Activated CD8-positive, alpha-beta memory T cell treated with anti-CD3 and anti-CD28 coated beads for 24 hours (primary cell): ENCODE measurements at places on chromosomes 2 and 18.

DNA sequence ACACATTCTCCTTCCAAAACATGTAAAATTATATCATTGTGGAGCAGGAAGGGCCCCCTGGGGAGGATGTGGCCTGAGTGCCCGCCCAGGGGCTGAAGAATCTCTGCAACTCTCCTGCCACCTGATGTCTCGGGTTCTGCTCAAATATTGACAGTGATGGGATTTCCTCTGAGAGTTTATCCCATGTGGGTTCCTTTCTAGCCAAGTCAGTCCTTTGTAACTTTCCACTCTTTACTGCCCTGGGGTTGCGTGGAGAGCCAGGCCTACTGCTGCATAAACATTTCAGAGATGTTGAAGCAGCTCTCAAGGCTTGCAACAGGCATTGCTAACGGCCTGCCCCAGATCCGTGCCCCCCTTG lies 4.0 kb upstream of the RAB17 start:
- DNase-seq, result no peak

DNA sequence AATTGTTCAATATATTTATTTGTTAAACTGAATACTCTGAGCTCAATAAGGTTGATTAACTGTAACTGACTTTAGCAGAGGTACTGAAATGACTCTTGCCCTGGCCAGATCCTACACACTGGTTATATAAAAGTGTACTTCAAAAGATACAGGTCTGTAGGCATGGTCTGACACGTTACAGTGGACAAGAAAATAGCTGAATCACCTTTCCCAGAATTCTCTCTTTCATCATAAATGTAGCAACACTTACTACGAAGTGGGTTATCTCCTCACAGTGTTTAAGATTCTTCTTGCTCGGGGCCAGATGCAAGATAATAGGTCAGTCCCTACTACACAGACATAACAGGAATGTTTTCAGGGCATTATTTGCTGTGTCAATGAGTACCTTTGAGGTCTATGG lies 107.0 kb upstream of the ZC3H15 start:
- DNase-seq, result no peak

DNA sequence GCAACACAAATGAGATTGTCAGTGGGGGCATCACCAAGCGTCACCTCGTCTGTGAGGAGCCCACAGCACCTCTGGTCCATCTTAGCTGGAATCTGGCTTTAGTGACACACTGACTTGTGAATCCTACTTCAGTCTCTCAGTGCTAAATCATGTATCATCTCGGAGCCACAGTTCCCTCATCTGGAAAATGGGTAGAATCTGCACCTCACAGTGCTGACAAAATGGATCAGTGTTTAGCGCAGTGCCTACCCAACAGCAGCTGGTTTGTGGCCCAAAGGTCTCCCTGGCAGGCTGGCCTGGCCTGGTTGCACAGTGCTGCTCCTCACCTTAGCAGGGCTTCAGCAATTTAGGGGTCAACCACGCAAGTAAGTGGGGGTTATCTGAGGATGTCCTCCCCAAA lies 10.0 kb downstream of the DBI start:
- no peak for DNase-seq

DNA sequence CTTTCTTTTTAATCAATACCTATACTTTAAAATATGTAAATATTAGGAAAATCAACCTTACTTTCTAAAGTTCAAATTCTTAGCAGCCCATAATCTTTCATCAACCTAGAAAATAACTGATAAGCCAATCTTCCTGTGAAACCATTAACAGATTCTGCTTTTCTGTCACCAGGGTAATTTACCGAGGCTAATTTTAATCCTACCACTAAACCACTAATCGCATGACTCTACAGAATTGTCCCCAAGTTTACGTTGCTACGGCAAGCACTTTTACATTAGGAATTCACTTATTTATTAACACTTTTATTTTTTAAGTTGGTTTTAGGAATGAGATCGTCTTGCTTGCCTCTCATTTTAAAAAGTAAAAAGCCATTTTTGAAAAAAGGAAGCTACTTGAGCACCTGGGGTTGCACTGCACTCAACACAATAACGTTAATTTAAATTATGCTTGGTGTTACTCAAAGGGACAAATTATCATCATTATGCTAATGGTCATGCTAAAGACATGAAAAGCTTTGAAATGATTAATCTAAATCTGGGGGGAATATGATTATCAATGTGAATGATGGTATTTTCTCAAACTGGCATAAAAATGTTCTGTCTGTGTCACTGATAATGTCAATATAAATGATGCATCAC lies 10.2 kb downstream of the ZNF516 start:
- DNase-seq, result no peak

- DNase-seq, result no peak
Observed at GRCh38 chr2:233926806-233927205, 9.6 kb downstream of the TRPM8 start.

DNA sequence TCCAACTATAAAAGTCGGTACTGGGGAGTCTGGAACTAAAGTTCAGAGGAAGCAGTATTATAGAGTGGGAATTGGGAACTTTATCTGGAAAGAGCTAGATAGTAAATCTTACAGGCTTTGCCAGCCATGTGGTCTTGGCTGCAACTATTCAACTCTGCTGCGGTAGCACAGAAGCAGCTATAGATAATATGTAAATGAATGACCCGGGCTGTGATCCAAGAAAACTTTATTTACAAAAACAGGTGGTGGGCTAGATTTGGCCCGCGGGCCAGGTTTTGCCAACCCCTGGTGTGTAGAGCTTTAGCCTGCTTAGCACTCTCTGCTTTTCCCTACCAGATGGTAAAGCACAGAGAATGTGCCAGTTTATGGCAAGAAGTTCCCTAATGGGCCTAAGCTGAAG lies 70.8 kb downstream of the TNP1 start:
- no peak for DNase-seq

DNA sequence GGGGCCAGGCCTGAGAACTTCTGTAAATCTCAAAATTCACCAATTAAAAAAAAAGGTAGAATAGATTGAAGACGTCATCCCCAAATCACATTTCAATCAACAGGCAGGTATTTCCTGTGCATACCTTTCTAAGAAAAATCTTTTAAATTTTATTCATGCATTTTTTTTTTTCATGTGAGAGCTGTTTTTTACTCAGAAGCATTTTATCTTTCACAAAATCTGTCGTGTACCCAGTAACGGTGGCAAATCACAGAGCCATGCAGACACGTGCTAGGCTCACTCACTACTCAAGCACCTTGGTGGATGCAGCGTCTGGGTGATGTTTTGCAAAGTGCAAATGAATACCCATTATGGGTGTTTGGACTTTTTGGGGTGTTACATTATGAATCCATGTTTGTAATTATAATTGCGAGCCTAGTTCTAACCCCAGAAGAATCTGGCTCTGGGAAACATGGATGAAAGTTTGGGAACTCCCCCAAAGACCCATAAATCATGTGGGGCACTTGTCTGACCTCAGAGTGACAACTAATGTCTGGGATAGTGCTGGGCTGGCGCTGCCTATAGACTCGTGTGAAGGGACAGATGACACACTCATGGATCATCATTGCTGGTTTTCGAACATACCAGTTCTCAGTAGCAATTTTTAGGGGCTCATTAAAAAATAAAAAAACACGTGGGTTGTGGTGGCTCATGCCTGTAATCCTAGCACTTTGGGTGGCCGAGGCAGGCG lies 335.2 kb downstream of the LPIN1 start:
- no peak for DNase-seq
